ENCODE measurements at places on chromosomes 11 and 22.

DNA sequence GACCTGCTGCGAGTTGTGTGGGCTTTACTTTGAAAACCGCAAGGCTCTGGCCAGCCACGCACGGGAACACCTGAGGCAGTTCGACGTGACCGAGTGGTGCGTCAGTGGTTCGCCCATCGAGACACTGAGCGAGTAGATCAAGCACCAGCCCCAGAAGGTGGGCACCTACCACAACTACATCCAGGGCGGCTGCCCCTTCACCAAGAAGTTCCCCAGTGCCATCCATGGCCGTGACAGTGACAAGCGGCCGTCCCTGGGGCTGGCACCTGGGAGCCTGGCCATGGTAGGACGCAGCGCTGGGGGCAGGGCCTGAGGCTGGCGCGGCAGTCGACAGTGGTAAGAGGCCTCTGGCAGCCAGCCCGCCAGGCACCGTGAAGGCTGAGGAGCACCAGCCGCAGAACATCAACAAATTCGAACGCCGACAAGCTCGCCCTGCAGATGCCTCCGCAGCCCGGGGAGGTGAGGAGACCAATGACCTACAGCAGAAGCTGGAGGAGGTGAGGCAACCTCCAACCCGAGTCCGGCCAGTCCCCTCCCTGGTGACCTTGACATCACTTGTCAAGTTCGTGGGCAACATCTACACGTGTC lies 545.2 kb upstream of the CCDC179 start:
- no peak for DNase-seq

GRCh38 chr22:44574057-44574639 lies 76.1 kb upstream of the RTL6 start:
- DNase-seq, result peak; percentile 38

GRCh38 chr11:86091566-86091965 lies 22.7 kb upstream of the PICALM start:
- no peak for DNase-seq

- no peak for DNase-seq
Measured at GRCh38 chr11:72678524-72678923, 4.3 kb upstream of the PDE2A start.
